Uterus (tissue), 4 donors: ENCODE measurements at places on chromosomes 6 and 20. TPM values are rescaled to one million over a fixed set of nuclear protein-coding genes. Genes with fewer than 3 reads are reported as not detected.

The TCF19 gene
- 22.3 TPM for total RNA-seq

The OR12D3 gene
- not detected for total RNA-seq

The SLC22A3 gene
- 22.6 TPM for total RNA-seq

GRCh38 chr6:12039540-12040459 is 27.7 kb downstream of the HIVEP1 start:
- DNase-seq = no peak

DNA sequence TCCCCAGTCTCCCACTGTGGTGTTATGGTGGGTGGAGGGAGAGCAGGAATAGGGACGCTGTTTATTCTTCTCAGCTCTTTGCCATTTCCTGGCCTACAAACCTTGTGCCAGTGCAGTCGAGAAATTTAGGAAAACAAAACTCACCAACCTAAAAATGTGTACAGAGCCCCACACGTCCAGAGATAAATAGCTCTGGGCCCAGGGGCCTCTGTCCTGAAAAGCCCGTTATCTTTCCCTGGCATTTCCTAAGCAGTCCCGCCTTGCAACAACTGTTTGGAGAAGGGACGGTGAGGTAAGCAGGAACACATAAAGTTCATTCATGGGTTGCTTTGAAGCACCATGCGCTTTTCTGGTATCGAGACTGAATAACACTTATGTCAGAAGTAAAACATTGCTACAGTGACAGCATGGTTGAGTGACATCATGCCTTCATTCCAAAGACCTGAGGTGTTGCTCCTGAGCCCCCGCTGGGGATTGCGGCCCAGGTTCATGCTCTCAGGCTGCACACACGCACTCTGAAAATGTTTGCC is 80.1 kb upstream of the NXT1 start:
- no peak for DNase-seq

DNA sequence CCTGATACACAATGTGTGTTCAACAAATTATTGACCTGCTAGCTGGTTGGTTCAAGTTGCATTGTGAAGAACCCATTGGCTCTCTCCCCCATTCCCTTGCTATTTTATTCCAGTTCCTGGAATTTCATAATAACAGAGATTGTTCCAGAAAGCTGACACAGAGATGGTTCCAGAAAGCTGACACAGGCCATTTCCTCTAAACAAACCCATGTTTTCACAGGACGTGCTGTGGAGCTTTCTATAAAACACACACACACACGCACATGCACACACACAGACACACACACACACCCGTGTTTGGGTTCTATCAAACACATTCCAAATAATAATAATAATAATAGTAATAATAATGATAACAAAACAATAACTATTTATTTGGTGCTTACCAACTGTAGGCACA is 259.1 kb downstream of the CLIC5 start:
- no peak for DNase-seq
